ENCODE measurements at places on chromosomes 13 and 19.

GRCh38 chr13:46207828-46208227, 3.9 kb upstream of the LRRC63 start:
- no peak for DNase-seq

DNA sequence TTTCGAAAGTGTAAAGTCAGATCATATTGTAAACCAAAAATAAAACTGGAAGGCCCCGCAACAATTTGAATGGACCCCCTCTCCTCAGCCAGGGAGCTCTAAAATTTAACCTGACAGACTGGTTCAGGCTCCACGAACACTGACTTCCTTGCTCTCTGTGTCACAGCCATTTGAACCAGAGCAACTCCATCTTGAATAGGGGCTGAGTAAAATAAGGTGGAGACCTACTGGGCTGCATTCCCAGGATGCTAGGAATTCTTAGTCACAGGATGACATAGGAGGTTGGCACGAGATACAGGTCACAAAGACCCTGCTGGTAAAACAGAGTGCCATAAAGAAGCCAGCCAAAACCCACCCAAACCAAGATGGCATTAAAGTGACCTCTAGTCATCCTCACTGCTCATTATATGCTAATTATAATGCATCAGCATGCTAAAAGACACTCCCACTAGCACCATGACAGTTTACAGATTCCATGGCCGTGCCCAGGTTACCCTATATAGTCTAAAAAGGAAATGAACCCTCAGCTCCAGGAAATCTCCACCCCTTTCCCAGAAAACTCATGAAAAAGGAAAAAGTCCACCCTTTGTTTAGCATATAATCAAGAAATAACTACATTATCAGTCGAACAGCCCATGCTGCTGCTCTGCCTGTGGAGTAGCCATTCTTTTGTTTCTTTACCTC, 43.1 kb downstream of the RFXAP start:
- DNase-seq = no peak

DNA sequence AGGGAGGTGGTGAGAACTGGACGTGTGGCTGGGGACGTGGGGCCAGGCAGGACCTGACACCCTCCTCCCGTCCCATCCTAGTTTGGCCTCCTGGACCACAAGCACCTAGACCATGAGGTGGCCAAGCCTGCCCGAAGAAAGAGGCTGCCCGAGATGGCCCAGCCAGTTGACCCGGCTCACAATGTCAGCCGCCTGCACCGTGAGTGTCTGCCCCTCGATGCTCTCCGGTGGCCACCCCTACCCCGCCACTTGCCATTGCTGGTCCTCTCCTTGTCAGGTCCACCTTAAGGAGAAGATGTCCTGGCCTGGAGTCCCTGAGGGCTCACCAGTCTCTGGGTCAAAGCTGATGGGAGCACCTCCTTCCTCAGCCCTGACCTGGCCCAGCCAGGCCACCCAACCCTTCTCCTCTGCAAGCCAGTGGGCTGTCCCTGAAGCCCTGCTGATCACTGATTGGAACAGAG, 2.2 kb downstream of the ANGPTL4 start:
- no peak for DNase-seq

- DNase-seq = no peak
Observed at GRCh38 chr19:35224681-35225571, 3.6 kb downstream of the FAM187B start.

GRCh38 chr13:93723316-93723715, 496.7 kb downstream of the GPC6 start:
- DNase-seq = no peak

- no peak for DNase-seq
Observed at GRCh38 chr19:55028757-55029156, 9.3 kb downstream of the GP6 start.

- DNase-seq = no peak
Observed at GRCh38 chr19:32691952-32692726, 518 bp downstream of the NUDT19 start.

- DNase-seq = no peak
Observed at GRCh38 chr13:110232142-110232541, 74.8 kb downstream of the COL4A1 start.

DNA sequence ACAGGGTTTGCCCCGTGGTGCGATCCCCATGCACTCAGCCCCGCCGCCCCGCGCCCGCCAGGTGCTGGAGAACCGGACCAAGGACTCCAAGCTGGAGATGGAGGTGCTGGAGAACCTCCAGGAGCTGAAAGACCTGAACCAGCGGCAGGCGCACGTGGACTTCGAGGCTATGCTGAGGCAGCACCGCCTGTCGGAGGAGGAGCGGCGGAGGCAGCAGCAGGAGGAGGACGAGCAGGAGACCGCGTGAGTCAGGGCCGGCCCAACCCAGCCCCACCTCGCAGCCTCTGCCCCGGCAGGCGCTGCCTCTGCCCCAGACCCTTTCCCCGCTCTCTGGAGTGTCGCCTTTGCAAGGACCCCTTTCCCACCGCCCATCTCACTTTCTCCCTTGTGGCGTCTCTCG, 11.3 kb downstream of the YJU2 start:
- DNase-seq = no peak

DNA sequence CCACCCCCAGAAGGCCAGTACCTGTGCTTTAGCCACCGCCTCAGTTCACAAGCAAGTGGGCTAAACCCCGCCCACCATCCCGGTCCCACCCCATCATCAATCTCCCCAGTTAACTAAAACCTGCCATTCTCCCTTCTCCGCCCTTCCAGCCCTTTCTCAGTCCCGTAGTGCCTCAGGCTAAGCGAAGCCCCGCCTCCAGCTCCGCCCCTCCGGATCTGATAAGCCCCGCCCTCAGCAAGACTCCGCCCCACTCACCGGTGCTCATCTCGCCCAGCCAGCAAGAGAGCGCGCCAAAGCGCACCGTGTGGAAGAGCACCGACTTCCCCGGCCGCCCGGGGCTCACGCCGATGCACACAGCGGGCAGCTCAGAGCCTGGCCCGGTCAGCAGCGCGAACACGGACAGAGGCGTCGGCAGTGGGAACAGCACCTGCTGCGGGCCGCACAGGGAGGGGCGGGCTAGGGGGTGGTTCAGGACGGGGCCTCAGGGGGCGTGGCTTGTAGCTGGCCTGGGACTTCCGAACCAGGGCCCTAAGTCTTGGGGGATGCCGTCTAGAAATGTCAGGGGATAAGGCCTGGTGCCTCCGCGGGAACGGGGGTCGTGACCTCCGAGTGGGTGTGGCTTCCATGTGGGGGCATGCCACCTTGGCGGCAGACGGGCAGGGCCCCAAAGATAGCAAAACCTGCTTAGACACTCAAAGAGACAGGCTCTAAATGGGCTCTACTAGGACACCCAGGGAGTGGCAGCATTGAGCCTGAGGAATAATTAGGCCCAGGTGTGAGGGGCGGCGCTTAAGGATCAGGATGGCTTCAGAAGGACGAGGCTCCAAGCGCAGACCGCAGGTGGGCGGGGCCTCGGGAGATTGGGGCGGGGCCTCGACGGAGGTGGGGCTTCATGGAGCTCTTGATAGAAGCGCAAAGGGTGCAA, 21.4 kb downstream of the MAP4K1 start:
- DNase-seq = no peak

DNA sequence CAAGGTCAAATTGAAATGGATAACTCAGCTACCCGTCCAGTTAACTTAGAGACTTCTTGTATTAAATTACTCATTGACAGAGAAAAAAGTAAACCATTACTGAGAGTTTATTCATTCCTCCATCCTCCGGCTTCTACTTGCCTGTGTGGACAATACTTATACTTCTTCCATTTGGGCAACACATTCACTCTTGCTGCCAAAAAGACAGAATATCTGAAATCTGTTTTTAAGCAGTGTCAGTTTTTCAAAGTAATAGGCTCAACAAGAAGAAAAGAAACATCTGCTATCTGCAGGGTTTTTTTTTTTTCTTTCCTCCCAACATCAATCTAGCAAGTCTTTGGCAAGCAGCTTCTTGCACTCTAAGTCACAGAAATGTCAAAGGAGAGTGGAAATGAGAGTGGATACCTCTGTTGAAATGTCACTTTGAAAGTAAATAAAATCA, 1142.8 kb downstream of the PCDH9 start:
- DNase-seq = no peak

GRCh38 chr13:33262594-33262993, 23.0 kb downstream of the STARD13 start:
- no peak for DNase-seq

DNA sequence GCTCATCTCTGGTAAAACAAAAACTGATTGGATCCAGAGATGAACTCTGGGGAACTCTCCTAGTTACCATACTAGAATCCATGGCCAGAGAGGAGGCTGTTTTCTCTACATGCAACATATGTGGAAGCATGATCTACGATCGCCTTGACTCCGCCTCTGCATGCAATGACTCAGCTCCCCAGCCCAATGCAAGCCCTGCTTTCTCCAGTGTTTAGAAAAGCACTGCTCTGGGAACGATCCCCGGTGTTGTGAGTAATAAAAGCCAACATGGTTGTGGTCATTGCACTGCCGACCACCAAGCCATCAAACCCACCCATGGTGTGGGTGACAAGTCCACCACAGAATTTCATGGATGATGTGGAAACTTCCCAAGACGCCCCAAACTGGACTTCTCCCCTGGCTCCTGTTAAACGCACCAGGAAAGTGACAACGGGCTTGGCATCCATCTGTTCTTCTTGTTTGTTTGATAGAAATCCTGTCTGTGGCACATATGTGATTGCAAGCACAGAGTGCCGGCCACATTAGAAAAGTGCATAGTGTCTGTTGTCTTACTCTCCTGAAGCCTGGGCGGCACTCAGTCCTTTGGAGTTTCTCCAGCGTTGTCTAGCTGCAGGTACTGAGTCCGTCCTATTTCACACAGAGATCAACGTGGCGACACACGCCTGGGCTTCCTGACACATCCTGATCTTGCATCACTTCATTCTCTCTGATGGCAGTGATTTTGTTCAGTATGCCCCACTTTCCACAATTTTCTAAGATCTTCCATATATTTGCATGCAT, 36.4 kb upstream of the VSTM2B start:
- no peak for DNase-seq

DNA sequence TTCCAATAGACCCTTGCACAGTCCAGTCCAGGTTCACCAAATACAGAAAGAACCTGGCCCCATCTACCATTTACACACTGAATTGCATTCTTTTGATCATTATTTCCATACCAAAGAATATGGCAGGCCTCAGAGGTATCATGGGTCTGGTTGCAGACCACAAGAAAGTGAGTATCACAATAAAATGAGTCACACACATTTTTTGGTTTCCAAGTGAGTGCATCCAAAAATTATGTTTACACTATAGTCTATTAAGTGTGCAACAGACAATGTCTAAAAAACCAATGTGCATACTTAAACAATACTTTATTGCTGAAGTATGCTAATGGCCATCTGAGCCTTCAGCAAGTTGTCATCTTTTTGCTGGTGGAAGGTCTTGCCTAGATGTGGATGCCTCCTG, 105.3 kb downstream of the SPACA7 start:
- no peak for DNase-seq

DNA sequence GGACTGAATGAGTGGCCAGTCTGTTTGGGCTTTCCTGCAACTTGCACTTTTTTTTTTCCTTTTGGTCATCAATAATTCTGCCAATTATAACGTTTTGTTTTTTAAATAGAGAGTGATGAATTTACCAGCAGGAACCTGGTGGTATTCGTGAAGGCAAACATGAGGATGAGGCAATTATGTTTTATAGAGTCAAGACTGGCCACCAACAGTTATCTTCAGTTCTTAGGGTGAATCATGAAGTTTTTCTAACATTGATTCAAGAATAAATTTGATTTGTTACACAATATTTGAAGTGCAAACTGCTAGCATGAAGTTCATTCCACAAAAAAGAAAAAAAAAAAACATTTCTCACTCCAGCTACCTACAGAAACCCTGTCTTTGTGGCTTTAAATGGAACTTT, 244.5 kb downstream of the SPRY2 start:
- no peak for DNase-seq

DNA sequence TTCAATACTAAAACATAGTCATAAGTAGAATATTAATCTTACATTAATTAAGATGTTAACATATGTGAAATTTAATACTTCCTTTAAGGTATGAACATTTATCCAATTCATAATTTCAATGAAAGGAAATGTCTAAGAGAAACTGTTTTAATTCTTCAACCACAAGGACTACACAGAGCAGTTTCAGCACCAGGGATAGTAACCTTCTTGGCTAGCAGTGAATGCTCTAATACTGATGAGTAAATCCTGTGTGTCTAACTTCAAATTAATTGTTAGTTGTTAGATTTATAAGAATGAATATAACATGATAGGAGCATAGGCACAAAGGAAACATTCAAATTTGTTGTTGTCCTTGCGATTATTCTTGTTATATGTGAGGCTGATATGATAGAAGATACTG, 15.6 kb upstream of the NBEA start:
- DNase-seq = no peak

DNA sequence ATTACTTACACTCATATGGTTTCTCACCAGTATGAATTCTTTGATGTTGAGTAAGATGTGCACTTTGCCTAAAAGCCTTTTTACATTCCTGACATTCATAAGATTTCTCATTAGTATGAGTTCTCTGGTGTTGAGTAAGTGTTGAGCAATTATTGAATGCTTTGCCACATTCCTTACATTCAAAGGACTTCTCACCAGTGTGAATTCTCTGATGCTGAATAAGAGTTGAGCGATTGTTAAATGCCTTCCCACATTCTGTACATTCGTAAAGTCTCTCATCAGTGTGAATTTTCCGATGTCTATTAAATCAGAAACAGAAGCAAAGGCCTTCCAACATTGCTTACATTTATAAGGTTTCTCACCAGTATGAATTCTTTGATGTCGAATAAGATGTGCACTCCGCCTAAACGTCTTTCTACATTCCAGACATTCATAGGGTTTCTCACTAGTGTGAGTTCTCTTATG, 14.2 kb upstream of the ZFP30 start:
- DNase-seq = no peak

DNA sequence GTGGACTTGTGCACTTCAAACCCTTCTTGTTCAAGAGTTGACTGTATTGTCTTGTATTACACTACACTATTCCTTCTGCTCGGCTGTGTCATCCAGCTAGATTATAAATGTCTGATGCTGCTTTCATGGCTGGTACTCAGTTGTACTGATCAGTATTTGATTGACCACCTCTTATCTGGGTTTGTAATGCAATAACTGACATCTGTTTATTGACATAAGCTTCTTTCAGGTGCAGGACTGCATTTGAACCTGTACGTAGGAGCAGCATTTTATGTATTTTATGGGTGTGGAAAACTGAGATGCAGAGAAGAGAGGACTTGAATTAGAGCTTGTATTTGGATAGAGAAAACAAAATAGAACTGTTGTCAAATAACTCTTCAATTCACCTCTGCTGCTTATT, 309.2 kb downstream of the FGF9 start:
- no peak for DNase-seq

DNA sequence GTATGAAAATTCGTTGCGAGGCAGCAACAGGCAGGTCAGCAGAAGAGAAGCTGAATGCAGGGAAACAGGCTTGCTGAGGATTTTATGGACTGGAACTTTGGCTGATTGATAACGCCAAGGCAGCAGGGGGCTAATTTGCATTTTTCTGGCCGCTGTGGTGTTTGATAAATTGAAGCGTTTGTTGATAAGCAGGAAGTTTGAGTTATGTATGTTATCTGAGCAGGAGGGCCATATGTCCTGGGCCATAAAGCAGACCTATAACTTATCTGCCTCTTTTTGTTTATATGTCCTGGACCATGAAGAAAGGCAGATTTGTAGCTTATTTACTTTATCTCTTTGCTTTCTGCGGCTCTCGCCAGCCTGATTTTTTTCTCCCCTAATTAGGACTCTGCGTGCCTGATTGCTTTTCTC, 65.9 kb downstream of the ZNF627 start:
- no peak for DNase-seq

GRCh38 chr13:111623208-111623607, 302.8 kb downstream of the TEX29 start:
- DNase-seq = no peak
